ENCODE measurements at places on chromosomes 3 and 15.

- no peak for DNase-seq
Observed at GRCh38 chr3:159831466-159831865, 157.2 kb upstream of the IL12A start.

- no peak for DNase-seq
Observed at GRCh38 chr15:51279391-51279790, 59.0 kb downstream of the CYP19A1 start.

DNA sequence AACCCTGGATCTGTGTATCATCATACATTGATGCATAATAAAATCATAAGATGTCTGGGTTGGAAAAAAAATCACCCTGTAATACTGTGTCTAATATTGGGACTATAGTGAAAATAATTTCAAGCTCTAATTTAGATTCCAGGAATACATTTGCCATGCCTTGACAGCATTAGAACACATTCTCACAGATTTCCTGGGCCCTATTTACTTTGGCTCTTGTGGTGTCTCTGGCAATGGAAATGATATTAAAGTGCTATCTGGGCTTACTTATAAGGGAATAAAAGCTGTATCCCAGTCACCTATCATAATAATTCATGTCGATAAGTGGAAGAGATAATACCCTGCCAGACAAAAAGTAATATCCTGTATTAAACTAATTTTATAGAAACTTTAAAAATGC is 472.0 kb downstream of the ZPLD1 start:
- no peak for DNase-seq

DNA sequence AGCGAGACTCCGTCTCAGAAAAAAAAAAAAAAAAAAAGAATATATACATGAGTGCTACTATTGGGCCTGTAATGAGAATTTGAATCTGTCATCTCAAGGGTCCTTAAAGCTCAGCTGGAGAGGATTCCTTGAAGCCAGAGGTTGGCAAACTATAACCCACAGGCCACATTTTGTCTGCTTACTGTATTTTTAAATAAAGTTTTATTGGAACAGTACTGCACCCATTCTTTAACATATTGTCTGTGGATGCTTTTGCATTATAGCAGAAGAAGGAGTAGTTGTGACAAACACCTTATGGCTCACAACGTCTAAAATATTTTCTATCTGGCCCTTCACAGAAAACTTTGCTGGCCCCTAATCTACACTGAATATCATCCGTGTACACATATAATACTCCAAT is 60.7 kb downstream of the SGO1 start:
- DNase-seq: no peak
